CD4-positive, alpha-beta T cell treated with Interleukin-6 at 100 ng/mL for 8 hours (primary cell): ENCODE measurements at places on chromosomes 6 and 20.

DNA sequence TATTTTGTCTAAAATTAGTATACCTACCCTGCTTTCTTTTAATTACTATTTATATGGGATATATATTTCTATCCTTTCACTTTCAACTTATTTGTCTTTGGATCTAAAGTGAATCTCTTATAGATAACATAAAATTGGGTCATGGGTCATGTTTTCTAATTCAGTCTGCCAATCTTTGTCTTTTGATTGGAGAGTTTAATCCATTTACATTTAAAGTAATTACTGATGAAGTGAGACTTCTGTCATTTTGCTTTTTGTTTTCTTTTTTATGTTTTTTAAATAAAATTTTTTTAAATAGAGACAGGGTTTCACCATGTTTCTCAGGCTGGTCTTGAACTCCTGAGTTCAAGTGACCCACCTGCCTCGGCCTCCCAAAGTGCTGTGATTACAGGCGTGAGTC lies 50.5 kb upstream of the PRDM1 start:
- no peak for DNase-seq

GRCh38 chr6:106894978-106895702 lies 79.4 kb downstream of the CD24 start:
- DNase-seq: no peak

DNA sequence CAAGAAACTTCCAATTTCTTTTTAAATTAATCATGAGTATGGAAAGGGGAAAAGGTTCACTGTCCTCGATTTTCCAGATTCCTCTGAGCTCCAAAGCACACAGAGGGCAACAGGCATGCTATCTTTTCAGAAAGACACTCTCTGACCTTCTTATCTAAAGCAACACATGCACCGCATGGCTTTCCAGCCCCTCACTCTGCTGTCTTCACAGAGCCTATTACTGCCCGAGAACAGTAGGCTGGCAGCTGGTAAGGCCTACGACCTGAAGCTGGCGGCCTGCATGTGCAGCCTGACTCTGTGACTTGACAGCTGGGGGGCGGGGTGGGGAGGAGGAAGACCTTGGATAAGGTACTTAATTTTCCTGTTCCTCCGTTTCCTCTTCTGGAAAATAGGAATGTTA lies 86.3 kb downstream of the ELOVL4 start:
- DNase-seq: no peak

DNA sequence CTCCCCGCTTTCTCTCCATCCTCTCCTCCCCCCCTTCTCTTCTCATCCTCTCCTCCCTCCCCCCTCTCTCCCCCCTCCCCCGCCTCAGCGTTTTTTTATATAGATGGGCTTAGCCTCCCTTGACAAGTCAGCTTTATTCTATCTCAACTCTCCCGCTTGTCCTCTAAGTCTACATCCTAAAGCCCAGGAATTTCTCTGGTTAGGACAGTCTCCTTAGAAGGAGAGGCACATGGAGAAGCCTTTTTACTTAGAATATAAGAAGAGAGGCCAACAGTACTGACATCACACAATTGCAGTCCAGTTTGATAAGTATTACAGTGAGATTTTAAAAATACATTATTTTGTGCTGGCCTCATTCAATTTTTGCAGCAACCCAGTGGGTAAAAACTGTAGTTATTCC lies 83.5 kb downstream of the LYRM2 start:
- DNase-seq: no peak

DNA sequence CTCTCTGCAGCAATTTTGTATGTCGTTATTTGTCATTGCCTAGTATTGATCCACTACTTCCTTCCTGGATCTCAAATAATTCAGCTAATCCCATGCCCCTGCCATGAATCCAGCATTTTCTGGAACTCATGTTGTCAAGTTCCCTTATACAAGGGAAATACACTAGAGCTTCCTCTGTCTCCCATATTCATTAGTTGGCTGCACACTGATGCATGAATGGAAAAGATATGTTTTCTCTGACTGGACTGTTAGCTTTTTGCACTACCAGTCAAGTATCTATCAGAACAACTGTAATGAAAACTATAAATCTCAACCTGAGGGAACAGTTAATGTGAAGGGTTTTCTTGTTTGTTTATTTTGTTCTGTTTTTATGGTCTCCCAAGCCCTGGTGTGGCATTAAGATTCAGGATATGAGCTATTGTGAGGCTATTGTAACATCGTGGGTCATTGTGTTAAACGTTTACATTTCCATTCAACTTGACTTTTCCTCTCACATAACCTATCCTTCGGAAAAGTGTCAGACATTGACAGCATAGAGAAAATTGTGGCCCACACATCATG lies 102.5 kb upstream of the FAM8A1 start:
- DNase-seq: no peak

- no peak for DNase-seq
Observed at GRCh38 chr6:148857798-148858390, 111.1 kb downstream of the UST start.

DNA sequence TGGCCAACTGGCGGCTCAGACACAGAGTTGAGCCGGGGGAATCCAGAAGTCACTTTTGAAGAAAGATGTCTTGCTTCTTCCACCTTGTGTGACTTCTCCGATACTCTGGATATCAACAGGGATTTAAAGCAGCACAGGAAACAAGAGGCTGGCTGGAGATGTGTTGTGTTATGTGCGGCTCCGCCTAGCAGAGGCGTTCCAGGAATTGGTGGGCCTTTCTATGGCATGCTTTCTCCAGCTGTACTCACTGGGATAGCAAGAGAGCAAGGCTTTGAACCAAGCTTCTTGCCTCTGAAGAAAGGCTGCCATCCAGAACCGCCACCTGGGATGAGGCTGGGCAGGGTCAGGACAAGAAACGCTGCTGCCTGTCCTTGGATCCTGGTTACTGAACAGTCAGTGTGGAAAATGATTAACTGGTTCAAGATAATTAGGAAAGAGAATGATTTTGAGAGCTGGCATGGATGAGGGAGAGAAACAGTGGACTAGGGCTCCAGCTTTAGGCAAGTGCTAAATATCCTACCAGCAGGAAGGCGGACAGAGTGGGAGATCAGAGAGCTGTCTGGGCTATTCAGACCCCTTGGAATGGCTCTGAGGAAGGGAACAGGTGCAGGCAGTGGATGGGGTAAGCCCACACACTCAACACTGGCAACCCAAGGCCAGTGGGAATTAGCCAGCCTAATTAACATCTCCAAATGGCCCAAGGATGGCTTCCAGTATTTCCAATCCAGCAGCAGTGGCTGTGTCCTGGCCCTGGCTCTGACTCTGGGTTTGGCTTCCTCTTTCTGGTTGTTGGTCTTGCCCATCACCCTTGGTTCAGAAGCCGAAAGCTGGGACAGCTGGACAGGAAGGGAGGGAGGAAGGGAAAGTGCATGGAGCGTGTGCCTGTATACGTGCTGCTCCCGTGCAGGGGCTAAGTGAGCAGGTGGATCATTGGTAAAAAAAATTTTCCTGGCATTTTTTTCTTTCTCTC lies 31.9 kb downstream of the INSM1 start:
- DNase-seq: no peak

- no peak for DNase-seq
Observed at GRCh38 chr6:90227673-90228072, 69.0 kb downstream of the BACH2 start.

DNA sequence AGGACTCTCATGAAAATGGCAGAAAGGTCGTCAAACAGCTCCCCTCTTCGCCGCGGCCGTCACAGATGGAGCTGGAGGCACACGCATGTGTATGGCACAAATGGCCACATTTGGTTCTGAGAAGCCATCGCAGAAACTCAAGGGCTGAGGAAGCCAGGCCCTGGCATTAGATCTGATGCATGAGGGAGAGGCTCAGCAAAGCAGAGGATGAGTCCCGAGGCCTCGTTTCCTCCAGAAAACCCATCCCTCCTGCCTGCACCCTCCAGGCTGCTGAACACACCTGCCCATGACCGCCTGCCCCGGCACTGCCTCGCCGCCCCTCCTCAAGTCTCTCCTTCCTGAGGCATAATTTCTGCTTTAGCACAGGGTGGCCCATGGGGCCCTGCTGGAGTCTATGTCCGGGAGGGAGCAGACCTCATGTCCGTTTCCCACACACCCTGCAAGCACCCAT lies 240.3 kb downstream of the DLL1 start:
- no peak for DNase-seq

GRCh38 chr6:157539421-157539822 lies 158.4 kb downstream of the ZDHHC14 start:
- no peak for DNase-seq
